ENCODE measurements at places on chromosomes 11 and 22.

DNA sequence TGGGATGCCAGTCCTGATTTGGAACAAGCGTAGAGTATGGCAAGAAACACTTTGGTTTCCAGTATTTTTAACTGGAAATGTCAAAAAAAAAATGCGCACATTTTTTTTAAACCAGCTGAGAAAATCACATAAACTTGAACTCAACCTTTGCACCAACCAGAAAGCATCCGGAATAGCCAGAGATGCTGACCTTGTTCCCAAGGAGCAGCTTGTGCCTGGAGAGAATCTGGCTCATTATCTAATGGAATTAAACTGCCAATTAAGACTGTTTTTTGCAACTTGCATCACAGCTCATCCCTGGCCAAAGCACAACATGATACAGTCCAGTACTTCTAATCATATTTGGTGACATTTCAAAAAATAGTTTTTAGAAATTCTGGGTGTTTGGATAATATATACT, 8.4 kb upstream of the ETS1 start:
- no peak for DNase-seq

- no peak for DNase-seq
These were observed 13.8 kb upstream of the TUBA8 start for GRCh38 chr22:18096823-18097222.

DNA sequence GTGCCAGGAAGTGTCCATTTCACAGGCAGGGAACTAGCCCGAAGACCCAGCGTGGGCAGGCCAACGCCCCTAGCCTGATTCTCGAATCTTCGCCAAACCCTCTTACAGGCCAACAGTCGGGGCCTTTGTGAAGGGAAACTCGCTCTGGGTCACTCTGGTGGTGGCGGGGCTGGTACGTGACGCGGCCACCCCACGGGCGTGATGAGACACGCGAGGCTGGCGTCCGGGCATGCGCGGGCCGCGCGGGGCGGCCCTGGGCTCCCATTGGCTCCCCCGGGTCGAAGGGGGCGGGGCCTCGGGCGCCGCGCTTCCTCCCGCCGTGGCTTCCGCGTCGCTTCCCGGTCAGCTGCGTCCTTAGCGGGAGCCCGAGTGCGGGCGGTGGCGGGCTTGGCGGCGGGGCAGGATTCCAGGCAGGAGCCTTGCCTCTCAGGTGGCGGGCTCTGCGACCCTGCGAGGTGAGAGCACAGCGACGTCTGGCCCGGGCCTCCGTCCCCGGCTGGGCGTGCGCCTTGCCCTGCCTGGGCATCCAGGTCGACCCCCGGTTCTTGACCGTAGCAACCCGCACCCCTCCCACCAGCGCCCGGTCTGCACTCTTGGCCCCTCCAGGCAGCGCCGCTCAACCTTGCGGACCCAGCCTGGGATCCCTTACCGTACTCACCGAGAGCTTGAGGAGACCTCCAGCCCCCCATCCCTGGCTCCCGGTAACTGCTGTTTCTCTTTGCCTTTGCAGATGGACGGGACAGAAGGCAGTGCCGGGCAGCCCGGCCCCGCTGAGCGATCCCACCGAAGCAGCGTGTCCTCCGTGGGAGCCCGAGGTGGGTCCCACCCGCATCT, at the start of gene FRMD8:
FRMD8 (plus strand) TSS at position 331 of the 834 bp plus-strand sequence; CDS start at position 731, 400 bp downstream.
- peak; percentile 75 for DNase-seq

DNA sequence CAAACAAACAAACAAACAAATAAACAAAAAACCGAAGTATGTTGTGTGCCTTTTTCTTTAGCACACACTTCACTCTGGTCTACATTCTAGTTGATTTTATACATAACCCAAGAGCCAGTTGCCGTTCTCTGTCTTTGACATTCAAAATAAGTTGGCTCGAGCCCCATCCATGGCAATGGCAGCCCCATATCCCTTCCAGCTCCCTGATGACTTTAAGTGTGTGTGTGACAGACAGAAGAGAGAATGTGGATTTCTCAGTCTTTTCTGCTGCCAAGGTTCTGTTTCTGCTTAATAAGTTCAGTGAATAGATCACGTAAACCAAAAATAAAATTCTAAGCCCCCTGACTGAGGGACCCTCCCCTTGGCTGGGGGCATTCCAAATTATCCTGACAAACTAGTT, 100.6 kb upstream of the TENM4 start:
- no peak for DNase-seq

DNA sequence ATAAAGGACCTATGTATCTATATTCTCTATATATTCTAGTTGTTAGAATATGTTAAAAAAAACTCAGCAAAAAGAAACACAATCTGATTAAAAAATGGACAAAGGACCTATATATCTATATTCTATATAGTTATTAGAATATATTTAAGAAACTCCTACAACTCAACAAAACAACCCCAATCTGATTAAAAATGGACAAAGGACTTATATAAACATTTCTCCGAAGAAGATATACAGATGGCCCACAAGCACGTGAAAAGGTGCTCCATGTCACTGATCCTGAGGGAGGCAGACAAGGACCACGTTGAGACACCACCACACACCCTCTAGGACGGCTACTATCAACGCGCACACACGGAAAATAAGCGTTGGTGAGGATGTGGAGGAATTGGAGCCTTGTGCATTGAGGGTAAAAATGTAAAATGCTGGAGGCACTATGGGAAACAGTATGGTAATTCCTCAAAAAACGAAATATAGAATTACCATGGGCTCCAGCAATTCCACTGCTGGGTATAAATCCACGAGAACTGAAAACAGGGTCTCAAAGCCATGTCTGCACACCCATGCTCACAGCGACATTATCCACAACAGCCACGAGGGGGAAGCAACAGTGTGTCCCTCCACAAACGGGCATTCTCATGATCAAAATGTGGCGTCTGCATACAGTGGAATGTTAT, 22.7 kb downstream of the YPEL1 start:
- DNase-seq, result no peak

GRCh38 chr11:31619980-31620379, 110.4 kb downstream of the ELP4 start:
- no peak for DNase-seq

GRCh38 chr11:13880634-13881033, 81.9 kb upstream of the SPON1 start:
- no peak for DNase-seq

GRCh38 chr11:72067266-72067665, 13.1 kb downstream of the NUMA1 start:
- no peak for DNase-seq

DNA sequence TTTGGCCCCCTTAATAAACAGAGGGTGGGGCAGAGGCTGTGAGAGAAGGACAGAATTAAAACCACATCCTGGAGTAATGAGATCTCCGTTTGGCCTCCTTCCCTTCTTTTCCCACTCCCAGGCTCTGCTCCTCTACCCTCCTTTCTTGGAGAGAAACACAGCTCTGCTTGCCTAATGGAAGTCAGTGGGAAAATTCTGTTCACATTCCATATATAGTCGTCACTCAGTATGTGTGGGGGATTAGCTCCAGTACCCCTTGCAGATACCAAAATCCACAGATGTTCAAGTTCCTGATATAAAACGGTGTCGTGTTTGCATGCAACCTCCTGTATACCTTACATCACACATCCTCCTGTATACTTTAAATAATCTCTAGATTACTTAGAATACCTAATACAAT, 37.6 kb upstream of the THY1 start:
- DNase-seq, result no peak

- no peak for DNase-seq
These were observed 134.1 kb downstream of the SLC17A6 start for GRCh38 chr11:22472306-22472705.
